SHP77 (cell line): ENCODE measurements at places on chromosomes 3 and 15.

DNA sequence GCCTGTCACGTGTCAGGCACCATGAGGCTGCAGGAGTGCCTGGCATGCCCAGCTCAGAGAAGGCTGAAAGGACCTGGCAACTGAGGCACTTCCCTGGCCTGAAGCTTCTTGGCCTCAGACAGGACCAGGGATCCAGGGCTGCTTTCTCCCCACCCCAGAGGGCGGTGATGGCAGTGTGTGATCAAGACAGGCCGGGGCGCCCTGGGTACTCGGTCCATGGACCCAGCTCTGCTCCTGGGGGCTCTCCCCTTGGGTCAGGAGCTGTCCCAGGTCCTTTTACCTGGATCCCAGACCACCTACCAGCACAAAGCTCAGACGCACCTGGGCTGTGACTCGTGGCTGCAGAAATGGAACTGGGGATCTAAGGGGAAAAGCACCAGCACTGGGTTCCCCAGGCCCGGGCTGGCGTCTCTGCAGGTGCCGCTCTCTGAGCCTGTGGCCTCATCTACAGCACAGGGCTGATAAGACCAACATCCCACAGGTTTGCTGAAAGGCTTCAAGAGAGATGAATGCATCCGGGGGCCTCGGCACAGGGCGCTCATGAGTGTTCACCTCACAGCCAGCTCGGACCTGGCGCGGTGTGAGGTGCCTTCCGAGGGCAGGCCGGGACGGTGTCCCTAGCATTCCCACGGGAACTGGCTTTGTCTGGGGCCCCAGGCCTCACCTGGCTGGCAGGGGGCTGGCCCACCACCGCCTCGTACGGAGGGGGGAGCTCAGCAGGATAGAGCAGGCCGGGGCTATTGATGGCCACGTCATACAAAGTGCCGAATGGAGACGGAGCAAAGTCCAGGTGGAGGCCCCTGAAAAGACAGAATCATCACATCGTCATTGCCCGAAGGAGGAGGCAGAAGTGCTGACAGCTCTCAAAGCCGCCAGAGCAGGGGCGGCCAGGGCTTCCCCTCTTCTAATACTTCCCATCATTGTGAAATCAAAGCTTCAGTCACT lies 133.6 kb downstream of the NSMCE3 start:
- no peak for DNase-seq

DNA sequence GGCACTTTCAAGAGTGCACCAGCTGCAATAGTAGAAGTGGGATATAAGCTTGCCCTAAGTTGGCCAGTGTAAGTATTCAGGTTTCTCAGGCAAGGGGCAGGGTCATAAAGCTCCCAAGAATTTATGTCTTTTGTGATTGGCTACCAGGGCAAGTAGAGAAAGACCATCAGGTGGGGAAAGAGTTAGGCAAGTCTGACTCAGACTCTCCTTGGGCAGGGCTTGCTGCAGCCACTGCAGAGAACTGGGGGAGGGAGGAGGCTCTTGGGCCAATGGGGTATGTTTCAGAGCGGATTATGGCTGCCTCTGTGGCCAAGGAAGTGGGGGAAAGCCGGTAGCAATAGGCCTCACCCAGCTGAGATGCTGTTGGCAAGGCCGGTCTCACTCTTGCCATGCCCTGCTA lies 44.6 kb upstream of the SLC25A36 start:
- DNase-seq: no peak

DNA sequence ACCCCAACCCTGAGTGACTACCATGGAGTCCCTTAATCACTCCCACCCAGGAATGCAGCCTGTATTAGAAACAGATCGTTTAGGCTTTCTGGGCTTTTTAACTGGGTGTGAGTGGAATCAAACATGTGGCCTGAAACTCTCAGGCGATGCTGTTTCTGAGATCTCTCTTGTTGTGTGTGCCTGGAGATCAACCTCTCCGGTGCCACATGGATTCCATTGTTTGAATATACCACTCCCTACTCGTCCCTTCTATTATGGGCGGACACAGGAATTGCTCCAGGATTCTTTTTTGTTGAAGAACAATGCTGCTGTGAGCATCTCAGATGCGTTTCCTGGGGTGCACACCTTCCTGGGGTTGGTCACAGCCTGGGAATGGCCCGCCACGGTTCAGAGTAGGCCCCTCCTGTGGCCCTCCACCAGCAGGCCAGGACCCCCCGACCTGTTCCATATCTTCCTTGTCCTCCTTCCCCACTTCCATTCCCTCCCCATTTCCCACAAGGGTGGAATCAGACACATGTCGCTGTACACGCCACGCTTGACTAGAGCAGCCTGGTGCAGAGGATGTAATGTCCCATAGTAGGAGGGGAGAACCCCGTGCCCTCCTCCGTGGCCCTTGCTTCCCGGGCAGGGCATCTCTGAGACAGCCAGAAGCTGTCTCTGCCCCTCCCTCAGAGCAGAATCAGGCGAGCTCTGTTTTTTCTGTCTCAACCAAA lies 36.4 kb upstream of the PRR23E start:
- DNase-seq: peak; percentile 57

DNA sequence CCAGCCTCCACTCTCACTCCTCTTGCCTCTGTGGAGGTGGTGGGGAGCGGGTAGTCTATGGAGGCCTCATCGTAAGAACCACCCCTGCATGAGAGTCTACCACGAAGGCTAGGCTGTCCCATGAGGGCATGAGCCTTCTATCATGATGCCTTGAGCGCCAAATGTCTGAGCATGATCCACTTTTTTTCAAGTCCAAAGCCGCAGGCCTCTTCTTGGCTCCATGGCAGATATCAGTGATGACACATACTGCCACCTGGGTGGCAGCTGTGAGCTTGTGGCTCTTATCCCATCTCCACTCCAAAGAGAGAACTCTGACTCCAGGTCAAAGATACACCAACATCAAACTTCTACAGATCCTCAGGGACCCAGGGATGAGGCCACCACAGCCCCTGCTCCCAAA lies 13.5 kb downstream of the POC1A start:
- DNase-seq: no peak

DNA sequence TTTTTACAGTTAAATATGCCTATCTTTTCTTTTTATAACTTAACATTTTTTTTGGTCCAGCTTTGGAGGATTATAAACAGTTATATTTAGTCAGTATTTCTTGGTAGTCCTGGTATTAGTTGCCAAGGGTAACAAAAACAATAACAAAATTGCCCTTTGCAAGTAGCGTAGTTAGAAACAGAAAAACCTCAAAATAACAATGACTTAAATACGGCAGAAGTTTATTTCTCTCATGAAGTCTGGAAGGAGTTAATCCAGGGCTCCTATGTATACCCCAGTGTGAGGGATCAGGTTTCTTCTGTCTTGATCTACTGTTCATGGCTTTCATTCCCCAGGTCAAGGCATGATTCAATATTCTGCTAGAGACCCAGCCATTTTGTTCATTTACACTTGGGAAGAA lies 14.1 kb upstream of the MYH15 start:
- DNase-seq: no peak

GRCh38 chr3:154656486-154656885 lies 226.5 kb upstream of the GPR149 start:
- no peak for DNase-seq
